Caudate nucleus (tissue), 63 donors: ENCODE measurements at places on chromosomes 11 and 22.

DNA sequence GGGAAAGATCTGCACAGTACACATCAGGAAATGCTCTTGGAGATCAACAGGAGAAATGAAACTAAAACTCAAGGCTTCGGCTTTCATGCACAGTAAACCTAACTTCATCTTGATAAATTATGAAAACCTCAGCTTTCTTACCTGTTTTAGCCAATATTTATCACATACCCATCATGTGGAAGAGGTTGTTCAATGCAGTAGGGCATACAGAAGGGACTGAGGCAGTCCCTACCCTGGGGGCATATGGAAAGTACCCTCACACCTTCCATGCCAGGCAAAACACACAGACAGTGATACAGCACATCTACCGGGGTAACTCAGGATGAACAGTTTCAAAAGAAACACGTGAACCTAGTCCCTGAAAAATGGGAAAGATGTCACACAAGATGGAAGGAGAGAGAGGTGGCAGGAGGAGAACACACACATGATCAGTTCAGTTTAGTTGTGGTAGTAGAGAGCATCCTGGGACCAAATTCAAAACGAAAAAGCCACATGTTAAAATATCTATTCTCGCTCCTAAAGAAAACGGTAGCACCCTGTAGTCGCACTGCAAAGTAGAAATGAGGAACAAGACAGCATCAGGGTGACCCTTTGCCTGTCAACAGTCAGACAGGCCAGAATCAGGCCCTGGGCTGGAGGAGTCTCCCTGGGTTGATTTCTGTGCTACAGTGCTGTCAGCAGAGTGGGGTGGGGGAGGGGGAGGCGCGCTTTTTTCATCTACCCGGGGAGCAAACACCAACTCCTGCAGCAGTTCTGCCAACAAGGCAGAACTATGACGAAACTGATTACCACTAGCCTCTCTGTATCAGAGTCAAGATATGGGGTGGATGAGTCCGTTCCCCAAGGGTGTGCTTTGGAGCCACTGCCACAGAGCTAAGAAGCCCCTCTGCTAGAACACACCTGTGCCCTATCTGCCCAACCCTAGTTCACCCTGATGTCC, 1.3 kb downstream of the HIRA start:
- no peak for DNase-seq

GRCh38 chr22:46121079-46121478, 29.2 kb upstream of the PPARA start:
- DNase-seq, result no peak

DNA sequence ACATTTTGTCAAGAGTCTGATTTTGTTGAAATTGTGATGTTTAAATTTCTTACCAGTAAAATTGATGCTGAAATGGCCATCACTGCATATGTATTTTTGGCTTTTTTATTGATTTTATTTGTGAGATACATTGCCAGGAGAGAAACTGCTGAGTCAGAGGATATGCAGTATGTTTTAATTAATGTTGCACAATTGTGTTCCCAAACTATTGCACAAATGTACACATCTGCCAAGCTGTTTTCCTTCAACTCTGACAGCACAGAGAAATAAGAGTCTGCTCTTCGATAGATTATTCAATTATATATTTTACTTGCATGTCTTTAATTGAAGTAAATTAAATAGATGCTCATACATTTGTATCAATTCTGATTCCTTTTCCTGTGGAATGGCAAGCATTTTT, 640.2 kb upstream of the LUZP2 start:
- DNase-seq, result no peak

- no peak for DNase-seq
Measured at GRCh38 chr11:15618583-15619032, 503.9 kb downstream of the INSC start.

DNA sequence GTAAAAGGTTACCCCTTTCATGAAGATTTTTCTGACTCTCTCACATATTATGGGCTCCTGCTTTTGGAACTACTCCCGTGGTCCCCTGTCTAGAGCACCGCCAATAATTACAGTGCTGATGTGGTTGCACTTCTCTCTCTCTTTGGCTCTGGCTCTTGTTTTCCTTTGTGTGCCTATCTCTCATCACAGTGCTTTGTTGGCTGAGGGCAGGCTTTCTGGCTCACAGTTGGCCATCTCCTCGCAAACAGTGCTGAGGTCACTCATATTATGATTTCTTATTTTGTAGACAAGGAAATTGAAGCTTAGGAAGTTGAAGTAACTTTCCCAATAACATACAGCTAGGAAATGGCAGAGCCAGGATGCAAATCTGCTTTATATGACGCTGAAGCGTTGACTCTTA, 192.5 kb downstream of the DDX10 start:
- DNase-seq, result no peak

- no peak for DNase-seq
Measured at GRCh38 chr11:72772059-72772458, 19.9 kb upstream of the ARAP1 start.

- no peak for DNase-seq
Measured at GRCh38 chr22:42022162-42022847, 23.7 kb downstream of the WBP2NL start.

GRCh38 chr11:62131170-62131464, 7.3 kb downstream of the INCENP start:
- DNase-seq, result no peak

GRCh38 chr11:66600631-66601233, 7.7 kb downstream of the CCS start:
- no peak for DNase-seq

- no peak for DNase-seq
Measured at GRCh38 chr11:120571476-120571875, 59.9 kb downstream of the GRIK4 start.

DNA sequence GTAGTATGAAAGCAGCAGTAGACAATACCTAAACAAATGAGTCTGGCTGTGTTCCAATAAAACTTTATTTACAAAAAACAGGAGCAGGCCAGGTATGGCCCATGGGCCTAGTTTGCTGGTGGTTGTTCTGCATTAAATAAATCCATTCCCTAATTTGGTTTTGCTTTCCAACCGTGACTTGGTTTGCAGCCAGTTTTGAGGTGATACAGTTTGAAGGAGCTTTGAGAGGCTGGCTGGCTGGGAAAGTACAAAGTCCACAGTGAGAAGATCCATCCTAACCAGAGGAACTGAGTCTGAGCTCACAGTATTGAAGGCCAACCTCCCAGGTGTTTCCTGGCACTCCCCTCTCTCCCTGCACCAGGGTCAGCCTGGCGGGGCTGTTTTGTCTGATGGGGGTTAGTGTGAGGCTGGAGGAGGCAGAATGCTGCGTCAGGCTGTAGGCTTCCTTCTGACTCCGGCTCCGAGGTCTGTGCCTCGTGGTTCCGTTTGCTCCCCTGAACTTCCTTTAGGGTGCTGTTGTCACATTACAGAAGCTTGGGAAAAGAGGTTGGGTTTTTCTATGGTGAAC, 129.5 kb downstream of the MICAL2 start:
- no peak for DNase-seq

DNA sequence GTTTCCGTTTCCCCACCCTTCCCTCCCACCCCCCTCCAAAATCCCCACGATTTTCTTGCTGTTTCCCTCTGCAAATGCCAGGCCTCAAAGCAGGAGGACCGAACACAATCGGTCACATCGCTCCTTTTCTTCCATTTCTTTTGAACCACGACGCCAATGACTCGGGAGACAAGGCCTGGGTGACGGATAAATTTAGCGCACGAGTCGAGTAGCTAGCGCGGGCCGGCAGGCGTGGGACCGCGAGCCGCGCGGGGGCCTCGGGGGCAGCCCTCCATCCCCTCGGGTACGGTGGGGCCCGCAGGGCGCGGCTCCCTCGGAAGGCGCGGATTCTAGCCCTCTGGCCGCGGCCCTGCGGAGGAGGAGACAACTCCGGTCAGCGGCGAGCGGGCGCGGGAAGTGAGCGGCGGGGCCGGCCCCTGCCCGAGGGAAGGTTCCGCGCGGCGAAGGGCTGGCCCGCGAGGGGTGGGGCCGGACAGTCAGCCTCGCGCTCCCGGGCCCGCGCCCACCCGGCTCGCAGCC, 414 bp downstream of the JOSD1 start:
- DNase-seq, result no peak

GRCh38 chr11:57357310-57357709, 19.2 kb downstream of the P2RX3 start:
- DNase-seq, result no peak

DNA sequence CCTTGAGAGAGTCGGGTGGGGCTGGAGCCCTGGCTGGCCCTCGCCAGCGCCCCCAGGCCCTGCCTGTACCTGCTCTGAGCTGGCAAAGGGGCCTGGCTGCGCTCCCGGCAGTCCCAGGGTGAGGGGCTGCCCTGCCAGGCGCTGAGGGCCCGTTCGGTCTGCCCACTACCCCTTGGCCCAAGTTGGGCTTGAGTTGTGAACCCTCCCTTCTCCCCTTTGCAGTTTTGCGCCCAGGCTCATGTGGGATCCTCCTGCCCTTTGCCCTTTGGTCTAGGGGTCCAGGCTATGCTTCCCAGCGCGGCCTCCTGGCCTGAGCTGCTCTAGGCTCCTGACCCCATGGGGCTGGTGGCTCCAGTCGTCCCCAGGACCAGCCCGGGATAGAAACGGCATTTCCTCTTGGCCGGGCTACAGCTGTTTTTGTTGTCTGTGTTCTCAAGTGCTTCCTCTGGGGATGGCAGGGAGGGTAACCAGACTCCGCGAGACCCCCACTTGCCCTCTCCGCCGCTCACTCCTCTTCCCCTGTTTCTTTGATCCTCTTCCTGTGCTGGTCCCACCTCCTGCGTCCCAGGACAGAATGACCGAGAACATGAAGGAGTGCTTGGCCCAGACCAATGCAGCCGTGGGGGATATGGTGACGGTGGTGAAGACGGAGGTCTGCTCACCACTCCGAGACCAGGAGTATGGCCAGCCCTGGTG, 34.9 kb downstream of the PRDM11 start:
- no peak for DNase-seq

DNA sequence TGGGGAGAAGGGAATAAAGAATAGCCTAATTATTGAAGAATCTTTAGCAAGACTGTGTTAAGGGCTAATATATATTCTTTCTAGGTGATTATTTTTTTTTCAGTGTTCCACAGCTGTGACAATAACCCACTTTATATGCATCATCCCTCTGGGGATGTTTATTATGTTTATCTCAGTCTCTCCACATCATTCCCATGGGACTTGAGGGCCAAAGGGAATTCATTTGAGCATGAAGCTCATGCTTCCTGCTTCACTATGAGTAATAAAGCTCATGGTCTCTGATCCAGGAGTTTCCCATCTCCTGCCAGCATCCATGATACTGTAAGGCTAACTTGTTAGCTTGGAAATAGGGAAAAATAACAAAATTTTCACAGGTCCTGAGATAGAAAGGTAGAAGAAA, 1888.4 kb downstream of the LRRC4C start:
- no peak for DNase-seq

DNA sequence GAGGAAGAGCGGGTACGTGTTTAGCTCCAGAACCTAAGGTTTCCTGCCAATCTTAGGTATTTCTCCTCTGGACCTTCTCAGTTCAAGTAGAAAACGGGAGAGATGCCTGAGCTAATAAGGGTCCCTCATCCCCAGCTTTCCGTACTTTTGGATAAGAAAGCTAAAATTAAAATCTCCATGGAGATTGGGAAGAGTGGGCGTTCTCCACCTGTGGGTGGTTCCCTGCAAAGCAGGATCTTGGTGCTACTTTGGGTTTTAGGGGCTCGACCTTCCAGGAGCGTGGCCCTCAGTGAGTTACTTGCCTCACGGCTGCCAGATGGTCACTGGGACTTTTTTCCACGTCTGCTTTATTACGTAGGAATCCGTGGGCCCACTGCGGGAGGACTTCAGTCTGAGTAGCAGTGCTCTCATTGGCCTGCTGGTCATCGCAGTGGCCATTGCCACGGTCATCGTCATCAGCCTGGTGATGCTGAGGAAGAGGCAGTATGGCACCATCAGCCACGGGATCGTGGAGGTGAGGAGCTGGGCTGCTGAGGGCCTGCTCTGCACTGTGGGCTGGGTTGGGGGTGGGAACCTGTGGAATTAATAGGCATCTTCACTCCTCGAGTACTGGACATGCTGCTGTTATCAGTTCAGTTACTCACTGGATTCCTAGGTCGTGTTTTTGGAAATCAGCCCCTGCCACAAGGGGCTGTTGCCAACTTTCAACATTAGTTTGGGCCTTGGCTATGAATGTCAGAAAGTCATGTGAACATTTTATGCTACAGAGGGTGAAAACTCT, 17.8 kb upstream of the ST14 start:
- DNase-seq, result no peak

DNA sequence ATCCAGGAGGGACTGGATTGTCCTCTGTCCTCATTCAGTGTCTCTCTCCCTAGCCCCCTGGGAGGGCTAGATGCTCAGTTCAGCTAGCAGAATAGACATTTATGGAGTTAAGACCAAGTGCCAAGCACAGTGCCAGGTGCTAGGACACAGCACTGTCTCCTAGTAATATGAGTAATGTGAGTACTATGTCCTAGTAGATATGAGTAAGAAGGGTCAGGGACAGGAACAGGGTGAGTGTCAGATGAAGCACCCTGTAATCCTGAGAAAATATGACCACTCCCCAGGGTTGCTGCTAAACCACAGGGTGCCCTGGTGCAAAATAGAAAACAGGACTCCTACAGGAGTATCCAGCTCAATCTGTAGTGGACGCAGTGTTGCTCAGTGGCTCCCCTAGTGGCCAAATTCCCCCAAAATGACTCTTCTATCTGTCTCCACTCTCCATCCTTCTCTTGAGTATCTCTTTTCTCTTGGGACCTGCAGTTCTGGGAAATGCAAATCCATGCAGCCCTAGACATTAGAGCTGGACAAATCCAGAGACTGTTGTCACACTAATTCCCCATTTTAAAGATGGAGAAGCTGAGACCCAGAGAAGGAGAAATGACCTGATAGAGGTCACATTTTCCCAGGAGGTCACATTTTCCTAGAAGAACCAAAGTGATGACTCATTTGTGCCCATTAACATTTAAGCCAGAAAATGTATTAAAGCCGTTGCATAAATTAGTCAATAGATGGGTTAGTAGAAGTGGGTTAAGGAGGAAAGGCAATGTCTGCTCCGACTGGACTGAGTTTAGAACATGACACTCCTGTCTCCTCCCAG, 214.3 kb downstream of the NXPE2 start:
- no peak for DNase-seq

DNA sequence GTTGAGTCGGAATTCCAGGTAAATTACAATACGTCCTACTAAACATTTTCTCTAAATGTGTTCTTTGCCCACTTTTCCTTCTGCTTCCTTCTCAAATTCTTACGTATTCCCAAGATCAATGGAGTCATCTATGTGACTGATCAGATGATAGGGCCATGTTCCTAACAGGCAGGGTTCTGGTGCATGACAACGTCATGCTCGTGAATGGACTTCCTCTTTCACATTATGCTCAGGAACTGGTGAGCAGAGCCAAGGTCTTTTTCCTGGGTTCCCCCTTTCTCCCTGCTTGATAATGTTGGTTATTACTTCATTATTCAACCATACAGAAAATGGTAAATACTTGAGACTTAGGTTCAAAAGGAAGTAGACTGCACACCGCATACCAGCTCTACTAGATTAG, 789.4 kb downstream of the OPCML start:
- no peak for DNase-seq
